ENCODE measurements at places on chromosomes 4 and X.

- no peak for DNase-seq
Observed at GRCh38 chr4:31349907-31350306, 629.7 kb downstream of the PCDH7 start.

DNA sequence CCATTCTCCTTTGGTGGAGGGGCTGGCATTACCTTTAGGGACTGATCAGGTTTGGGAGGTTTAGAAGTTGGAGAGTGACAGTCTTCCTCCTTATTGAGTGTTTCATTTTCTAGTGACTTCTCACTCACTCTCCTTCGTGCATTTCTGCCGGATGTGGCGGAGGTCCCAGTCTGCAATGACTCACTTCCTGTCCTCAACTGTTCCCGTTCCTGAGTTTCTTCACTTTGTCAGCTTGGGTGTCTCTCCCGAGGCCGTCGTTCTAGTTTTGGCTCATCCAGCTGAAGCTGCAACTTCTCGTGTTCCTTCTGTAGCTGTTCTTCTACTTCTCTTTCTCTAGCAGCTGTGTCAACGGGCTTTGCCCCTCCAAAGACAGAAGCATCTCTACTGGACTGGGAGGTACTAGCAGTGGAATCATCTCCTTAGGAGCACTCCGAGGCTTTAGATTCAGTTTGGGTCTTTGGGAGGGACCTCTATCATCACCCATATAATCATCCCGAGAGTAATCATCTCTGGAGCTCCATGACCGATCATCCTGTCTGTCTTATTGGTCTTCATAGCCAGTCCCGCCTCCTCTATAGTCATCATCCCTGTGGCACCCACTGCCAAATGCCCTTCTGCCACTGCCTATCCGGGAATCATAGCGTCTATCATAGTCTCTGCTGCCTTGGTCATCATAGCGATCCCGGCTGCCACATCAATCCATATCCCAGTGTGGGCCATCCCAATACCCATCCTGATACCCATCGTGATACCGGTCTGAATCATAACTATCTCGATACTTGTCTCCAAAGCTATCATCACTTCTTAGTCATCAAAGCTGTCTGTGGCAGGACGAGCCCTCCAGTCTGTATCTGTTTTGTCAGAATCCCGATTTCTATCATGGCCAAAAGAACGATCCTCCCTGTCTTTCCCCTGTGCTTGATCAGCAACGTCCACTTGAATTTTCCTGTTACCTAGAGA is 35.3 kb upstream of the VSIG4 start:
- DNase-seq: peak; percentile 9

GRCh38 chr4:28723371-28723770 is 1862.7 kb downstream of the STIM2 start:
- no peak for DNase-seq

GRCh38 chrX:63349307-63349706 is 1.8 kb downstream of the SPIN4 start:
- DNase-seq: no peak

- DNase-seq: no peak
Observed at GRCh38 chr4:78310740-78311115, 240.8 kb upstream of the ANXA3 start.

DNA sequence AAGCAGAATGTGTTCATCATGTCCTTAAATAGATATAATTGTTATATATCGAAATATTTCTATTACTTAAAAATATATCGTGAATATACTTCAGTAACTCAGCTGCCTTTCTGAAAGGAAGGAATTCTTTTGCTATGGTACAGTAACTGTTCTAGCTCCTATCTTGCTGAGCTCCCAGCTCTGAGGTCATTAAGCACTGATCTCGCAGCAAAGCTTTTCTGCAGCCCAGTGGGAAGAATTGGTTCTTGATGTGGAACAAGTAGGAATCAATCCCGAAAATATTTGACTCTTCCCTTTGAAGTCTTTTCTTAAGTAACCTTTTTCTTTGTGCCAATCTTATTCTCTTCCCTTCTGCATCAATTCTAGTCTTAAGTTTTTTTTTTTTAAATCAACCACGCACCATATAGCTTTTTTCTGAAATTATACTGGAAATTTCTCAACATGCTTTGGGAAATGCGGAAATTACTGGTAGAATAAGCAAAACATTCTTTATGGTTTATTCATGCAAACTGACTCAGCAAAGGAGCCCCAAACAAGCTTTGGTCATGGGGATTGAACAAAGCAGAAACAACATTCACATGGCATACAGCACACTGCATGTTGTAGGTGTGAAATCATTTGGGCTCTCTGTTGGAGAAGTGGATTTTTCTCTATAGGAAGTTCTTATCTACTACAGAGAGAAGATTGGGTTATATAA is 428.9 kb upstream of the GNPDA2 start:
- DNase-seq: no peak
